ENCODE measurements at places on chromosomes 6 and 20.
A peak's percentile ranks its signal among the peaks of the same experiment; 100 is the strongest.

- no peak for DNase-seq
Observed at GRCh38 chr20:21801193-21801592, 95.7 kb downstream of the PAX1 start.

DNA sequence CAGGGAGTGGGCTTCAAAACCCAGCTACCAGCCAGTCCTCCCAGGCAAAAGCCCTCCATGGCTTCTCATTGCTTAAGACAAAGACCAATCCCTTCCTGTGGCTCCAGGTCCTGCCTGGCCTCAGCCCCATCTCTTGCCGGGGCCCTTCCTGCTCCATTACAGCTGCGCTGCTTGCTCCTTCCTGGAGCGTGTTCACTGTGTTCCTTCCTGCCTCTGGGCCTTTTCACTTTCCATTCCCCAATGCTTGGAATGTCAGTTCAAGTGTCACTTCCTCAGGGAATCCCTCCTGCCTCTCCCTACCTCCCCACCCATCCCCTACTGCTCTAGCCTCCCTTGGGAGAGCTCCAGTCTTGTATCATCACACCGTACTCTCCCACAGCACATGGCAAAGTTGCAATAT lies 11.1 kb upstream of the ITPR3 start:
- DNase-seq: no peak

DNA sequence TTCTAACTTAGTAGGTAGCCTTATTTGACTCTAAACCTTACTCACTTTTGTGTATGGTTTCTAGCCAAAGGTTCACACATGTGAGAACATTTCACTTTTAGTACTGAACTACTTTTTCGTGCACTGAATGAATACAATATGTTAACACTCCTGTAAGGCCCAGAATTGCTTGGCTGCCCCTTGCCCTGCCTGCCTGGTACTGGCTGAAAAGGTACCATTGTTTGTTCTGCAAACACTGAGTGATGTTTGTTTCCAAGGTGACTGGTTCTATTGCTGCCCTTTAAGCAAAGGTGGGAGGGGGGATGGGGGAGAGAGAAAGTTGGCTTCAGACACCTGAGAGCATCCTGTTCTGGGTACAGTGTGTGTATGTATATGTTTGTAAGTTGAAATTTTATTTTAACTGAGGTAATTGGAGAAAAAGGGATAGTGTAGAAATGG lies 31.2 kb downstream of the RREB1 start:
- DNase-seq: no peak

GRCh38 chr6:26362093-26362835 lies 2.7 kb upstream of the BTN3A2 start:
- DNase-seq: no peak

DNA sequence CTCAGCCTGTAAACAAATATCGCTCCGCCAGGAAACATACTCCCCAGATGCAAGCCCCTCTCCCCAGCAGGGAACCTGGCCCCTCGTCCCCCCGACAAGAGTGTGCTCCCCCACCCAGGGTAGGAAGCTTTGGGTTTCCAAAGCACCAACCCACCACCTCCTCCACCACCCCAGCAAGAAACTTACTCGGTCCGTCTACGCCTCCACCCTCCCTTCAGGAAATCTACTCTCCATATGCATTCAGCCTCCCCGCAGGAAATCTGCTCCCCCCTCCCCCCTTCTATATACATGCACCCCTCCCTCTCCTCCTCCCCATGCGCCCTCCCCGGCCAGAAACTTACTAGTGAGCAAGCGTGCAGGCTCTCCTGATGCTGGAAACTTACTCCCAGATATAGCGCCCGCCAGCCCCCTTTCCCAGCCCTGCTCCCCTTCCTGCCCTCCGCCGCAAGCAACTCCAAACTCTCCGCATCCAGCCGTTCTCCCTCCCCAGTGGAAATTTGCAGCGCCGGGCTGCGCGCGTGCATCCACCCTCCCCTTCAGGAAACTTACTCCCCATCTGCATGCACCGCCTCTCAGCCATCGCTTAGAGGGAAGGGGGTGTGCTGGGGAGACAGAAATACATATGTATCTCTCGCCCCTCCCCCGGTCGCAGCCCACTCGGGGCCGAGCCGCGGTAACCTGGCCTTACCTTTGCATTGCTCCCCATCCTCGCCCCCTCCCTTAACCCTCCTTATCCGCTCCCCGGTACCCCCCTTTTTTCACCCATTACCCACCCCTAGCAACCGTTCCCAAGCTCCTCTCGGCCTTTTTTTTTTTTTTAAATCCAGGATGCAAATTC lies at the start of gene TRERF1:
Gene TRERF1, minus strand, starts transcription at position 594 of the 838 bp plus-strand sequence. CDS start 182,336 bp downstream, outside the sequence.
- peak; percentile 38 for DNase-seq

DNA sequence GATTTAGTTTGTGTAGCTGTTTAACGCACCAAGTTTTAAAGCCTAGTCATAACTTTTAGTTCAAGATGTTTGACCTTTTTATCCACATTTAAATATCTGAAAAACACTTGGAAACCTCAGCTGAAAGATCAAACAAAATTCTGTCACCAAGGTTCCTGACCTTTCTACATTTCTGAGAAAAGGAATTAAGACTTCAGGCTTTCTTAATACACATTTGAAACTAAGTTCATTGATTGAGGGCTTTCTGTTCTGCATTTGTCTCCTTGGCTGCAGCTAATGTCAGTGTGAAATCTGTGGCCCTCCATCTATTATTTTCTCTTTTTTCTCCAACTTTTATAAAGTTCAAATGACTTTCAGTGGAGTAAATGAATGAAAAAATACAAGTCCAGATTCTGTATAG lies 22.7 kb upstream of the FBXL4 start:
- DNase-seq: no peak

DNA sequence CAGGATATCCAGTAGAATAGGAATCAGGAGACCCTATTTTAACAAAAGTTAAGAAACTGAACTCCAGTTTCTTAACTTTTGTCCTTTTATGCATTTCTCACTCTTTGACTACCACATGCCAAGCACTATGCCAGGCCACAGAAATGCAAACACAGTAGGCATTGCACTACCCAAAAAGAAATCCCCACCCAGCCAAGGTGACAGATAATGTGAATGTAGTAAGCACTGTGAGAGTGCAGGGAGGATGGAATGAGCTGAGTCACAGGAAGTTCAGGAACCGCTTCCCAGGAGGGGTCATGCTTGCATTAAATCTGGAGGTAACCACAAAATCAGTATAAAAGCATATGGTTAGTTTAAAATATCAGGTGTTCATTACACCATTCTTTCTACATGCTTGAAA lies 20.1 kb upstream of the FAM83C start:
- DNase-seq: no peak

DNA sequence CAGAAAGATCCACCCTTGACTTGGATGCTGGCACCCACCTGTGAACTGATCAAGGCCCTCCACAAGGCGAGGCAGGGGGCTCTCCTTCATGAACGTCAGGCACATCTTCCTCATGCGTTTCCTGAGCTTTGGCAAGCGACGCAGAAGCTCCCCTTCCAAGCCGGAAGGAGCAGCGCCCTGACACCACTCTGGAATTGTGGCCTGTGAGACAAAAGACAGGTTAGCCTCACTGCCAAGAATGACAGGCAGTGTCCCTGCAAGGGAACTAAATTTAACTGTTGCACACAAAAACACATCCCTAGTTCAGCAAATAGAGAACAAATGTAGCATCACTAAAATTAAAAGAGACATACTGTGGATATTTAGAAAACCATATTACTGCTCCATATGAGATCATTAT lies 42.0 kb upstream of the LYRM2 start:
- no peak for DNase-seq

DNA sequence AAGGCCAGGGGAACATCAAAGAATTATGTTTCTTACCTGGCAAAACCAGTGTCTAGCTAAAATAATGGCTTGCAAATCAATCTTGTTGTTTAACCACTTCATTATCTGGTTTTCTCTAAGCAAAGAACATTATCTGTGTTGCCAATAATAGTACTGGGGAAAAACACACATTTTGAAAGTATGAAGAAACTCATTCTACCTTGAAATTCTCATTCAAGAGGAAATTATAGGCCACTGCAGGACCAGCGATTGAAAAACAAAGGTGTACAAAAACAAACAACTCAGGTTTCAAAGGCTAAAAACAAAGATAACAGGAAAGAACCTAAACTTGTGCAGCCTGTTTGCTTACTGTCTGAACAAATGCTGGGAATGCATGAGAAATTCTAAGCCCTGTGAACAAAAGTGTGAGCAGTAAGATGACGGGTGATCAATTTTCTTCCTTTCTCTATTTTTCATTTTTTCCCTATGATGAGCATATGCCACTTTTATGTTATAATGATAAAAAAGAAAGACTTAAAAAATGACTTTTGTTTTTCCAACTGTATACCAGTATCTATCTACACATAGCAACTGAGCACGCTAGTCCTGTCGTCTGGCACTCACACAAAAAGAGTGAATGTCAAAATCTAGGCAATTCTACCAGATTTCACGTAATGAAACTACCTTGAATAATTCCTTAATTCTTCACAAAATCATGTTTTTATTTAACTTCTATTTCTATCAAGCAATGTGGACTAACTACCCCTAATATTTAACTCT lies 117.9 kb downstream of the SGK1 start:
- no peak for DNase-seq

DNA sequence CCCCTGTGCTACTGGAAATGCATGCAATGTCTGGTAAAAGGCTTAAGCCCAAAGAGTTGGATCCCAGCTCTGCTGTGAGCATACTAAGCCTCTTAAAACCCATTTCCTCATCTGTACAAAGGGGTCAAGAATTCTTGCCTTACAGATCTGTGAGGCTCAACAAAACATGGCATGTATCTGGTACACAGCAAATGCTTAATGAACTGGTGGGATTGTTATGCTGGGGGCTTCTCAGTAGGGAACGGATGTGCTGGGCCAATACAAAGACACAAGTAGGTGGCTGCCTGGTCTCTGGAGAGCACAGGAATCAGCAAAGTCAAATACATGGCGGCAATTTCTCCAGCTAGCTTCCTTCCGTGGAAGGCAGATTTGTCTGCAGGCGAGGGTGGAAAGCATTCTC lies 62.3 kb downstream of the LAMP5 start:
- no peak for DNase-seq

- no peak for DNase-seq
Observed at GRCh38 chr6:33850869-33851541, 47.2 kb upstream of the MLN start.

Measured in hippocampal formation (tissue), 2 donors.